ENCODE measurements at places on chromosomes 12 and 14.

GRCh38 chr12:62718762-62719426 lies 216.1 kb downstream of the PPM1H start:
- DNase-seq, result no peak

DNA sequence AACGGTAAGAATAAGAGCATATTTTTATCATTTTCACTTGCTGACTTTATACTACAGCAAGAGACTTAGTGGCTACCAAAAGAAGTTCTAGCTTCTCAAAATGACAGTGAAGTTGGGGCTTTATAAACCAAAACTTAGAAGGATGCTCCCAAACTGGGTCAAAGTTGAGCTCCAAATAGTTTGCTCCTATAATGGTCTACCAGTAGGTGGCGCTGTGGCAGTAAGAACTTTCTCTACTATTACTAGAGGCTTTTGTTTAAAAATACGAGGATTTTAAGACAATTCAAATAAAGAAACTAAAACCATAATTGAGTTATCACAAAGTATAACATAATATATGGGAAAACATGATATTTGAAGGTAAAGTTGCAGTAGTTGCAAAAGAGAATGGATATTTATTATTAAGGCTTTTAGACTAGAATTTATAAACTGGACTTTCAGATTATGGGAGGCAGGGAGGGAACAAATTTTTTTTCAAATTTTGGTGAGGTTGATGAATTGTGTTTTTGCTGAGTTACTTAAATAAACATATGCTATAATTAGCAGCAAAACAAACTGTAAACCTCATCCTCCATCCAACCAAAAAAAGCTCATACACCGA lies 75.0 kb downstream of the TGFB3 start:
- DNase-seq, result no peak

DNA sequence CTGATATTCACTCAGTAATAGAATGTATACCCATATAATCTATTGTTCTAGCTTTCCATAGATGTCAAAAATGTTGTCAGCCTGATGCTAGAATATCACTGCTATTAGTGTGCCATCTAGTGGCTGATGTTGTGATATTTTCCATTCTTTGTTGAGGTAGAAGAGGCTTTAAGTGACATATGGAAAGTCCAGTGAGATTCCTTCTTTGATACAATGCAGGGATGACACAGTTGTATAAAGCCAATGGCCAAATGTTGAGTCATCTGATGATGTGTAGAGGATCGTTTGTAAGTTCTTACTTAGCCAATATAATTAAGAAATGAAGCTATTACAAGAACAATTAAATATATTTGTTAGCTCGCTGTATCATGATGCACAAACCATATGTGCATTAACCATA lies 58.1 kb upstream of the PCED1B start:
- peak; percentile 91 for DNase-seq

GRCh38 chr14:60154671-60155070 lies 10.5 kb downstream of the DHRS7 start:
- DNase-seq, result no peak

DNA sequence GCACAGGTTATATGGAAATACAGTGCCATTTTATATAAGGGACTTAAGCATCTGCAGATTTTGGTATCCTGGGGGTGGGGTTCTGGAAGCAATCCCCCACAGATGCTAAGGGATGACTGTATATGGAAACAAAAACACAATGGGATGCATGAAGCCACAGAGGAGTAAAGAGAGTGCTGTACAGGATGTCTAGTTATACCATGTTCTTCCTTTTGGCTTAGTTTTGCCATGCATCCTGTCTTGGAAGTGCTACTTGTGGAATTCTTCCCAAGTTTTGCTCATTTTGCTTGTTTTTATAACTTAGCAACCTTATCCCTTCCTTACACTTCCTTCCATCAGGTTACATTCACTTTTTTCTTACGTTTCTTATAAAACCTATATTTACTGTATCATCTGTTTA lies 55.6 kb downstream of the TRMT5 start:
- DNase-seq, result no peak

- DNase-seq, result no peak
Measured at GRCh38 chr14:60756847-60757246, 22.3 kb downstream of the MNAT1 start.

- DNase-seq, result no peak
Measured at GRCh38 chr12:108606492-108606891, 8.6 kb upstream of the TMEM119 start.

DNA sequence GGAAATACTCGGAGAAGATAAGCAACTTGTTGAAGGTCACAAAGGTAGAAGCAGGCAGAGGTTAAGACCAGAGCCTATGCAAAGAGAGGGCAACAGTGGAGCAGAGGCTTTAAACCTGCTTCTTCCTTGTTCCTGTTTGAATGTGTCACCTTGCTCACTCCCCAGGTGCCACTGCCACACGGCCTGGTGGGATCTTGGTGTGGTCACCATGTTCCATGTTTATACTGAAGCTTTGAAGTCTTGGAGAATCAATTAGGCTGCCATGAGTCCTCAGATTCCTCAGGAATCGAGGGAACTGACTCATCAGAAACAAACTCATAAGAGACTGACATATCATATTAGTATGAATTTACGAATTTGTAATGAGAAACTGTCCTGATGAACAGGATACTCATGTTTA lies 46.8 kb downstream of the IQSEC3 start:
- DNase-seq, result no peak

DNA sequence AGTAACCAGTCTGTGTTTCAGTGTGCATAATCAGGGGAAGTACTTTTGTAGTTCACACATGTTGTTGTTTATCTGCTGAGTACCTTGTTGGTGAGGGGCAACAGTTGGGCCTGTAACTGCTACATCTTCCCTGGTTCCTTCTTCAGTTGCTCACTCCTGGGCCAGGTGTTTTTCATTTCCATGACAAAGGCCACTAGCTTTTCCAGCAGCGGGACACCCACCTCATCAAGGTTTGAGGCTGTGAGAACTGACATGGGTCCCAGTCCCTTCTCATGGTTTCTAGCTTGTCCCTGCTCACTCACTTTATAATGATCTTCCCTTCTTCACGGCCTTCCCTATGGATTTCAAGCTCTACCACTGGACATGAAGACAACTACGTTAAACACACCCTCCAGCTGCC lies 1.5 kb upstream of the NOXRED1 start:
- no peak for DNase-seq

DNA sequence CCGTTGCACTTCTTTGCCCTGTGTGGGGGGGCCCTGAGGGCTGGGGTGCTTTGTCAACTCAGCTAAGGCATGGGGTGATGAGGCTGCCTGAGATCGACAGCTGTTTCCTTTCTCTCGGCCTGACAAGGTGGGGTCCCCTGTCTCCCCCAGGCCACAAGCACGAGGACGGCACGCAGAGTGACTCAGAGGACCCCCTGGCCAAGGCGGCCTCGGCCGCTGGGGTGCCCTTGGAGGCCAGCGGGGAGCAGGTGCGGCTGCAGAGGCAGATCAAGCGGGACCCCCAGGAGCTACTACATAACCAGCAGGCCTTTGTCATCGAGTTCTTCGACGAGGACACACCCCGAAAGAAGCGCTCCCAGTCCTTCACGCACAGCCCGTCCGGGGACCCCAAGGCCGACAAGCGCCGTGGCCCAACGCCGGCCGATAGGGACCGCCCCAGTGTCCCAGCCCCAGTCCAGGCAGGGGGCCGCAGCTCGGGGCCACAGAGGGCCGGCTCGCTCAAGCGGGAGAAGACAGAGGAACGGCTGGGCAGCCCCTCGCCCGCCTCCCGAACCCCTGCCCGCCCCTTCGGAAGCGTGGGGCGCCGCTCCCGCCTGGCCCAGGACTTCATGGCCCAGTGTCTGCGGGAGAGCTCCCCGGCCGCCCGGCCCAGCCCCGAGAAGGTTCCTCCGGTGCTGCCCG lies 18.8 kb downstream of the CEP170B start:
- DNase-seq, result no peak

DNA sequence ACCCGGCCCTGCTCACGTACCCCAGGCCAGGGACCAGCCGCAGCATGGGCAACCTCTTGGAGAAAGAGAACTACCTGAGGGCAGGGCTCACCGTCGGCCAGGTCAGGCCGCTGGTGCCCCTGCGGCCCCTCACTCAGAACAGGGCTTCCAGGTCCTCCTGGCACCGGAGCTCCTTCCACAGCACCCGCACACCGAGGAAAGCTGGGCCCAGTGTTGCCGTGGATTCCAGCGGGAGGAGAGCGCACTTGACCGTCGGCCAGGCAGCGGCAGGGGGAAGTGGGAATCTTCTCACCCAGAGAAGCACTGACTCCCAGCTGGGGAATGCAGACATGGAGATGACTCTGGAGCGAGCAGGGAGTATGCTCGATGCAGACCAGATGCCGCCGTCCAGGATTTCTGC lies 7.9 kb upstream of the VAMP1 start:
- DNase-seq, result no peak

- DNase-seq, result no peak
Measured at GRCh38 chr14:20376071-20376588, 32.7 kb downstream of the PARP2 start.

DNA sequence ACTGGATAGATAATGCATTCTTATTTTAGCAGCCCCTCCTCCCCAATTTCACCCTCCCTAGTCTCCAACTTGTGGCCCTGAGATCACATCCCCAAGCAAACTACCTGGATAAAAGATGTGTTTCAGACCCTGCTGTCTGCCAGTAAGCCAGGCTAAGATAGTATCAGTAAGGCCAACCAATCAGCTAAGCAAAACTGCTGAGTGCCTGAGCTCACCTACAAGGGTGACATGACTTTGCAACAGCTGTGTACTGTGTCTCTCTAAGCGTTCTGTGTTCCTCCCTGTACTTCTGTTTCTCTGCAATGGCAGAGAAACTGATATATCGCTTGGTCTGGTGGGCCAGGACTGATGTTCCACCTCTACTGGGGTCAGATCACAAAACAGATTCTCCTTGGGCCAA lies 224.9 kb downstream of the BTG1 start:
- no peak for DNase-seq

- DNase-seq, result no peak
Measured at GRCh38 chr12:4240161-4240783, 33.3 kb upstream of the CCND2 start.

GRCh38 chr12:96471368-96472050 lies 17.9 kb upstream of the CFAP54 start:
- no peak for DNase-seq

DNA sequence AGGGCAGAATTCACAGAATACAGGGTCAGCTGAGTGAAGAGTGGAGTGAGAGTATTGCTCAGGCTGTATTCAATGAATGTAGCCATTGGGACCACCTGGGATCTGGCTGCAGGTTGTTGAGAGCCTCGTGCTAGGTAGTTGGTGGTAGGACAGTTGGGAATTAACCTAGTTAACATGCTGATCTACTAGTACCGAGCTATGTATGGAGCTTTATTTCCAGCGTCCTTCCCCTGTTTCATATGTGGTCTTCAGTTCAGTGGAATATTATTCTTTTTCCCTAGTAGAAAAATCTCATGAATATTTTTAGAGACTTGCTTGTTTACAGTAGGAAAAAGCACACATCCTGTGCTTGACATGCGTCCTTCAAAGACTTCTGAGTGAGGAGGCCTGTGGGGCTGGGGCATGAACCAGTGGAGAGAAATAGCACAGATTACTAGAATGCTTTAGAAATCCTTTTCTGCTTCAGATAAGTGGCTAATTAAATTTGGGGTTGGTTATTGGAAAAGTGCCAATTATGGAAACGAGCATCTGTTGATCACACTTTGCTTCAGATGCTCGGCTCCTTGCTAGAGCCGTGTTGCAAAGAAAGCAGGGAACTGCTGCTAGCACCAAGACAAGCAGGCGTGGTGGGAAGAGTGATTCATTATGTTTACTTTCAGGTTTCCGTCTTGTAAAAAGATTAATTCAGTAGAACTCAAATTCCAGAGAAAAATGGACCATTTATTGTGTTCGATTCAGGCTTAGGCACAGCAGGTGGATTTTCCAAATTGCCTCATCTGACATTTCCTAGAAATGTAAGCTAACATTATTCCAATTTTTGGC lies 53.6 kb downstream of the ARF6 start:
- DNase-seq, result peak; percentile 67

GRCh38 chr14:76097547-76097946 lies 54.2 kb upstream of the GPATCH2L start:
- no peak for DNase-seq

DNA sequence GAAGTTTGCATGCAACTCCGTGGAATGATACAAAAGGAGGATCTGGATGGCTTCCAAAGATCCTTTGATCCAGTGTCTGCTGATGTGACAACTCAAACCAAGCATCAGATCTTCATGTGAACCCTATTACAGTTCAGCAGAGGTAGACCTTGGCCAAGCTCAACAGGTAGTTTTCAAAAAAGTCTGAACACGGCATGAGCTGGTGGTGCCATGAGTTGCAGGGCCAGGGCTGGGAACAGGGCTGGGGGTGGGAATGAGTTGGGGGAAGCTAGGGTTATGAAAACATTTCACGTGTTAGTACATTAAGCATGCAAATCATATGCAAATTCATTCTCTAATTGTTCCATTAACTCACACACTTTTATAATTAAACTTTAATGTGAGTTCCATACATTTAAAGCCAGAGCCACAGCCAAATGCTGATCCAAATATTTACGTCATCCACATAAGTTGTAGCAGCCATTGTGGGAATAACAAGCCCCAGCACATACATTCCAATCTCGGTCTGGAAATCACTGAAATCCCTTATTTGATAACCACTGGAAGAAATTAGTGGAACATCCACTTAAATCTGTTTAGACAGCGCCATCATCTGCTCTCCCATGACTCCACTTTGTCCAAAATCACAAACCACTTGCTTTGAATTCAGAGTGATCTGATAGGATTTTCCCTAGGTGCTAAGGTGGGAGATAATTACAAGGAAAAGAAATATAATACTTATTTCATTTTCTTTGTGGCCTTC lies 158.5 kb downstream of the APAF1 start:
- no peak for DNase-seq

DNA sequence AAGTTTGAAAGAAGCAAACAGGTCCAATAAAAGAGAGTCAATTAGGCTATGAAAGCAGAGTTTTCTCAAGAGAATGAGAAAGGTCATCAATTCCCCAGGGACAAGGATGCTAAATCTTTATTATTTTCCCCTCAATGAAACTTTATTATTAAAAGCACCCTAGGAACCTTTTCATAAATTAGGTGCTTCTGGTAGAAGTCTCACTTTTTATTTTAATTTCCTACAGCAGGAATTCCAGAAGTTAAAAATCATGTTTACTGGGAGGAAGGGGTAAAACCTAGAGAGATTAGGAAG lies 223.2 kb upstream of the SOX5 start:
- no peak for DNase-seq

- no peak for DNase-seq
Measured at GRCh38 chr12:13251521-13251920, 55.0 kb downstream of the EMP1 start.

- no peak for DNase-seq
Measured at GRCh38 chr12:6307529-6307928, 3.0 kb upstream of the PLEKHG6 start.

DNA sequence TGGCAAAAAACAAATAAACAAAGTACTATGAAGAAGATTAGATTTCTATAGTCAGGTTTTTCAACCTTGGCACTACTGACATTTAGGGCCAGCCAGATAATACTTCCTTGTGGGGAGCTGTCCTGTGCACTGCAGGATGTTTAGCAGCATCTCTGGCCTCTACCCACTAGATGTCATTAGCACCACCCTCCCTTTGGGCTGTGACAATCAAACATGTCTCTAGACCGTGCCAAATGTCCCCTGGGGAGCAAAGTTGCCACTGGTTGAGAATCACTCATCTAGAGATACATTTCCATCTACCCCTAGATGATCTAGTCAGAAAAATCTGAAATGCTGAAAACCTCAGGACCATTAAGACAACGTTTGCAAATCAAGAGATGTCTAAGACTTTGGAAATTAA lies 29.9 kb downstream of the SRRM4 start:
- DNase-seq, result no peak
